ENCODE measurements at places on chromosomes 16 and 17. TPM values are rescaled to one million over a fixed set of nuclear protein-coding genes. Genes with fewer than 3 reads are reported as not detected.

GNG13 gene
- polyA plus RNA-seq: not detected

CEMP1 gene
- polyA plus RNA-seq: 2.9 TPM

NLRC3 gene
- polyA plus RNA-seq: 1.3 TPM

- DNase-seq: no peak
Observed at GRCh38 chr17:21245639-21246084, 7.5 kb downstream of the NATD1 start.

DNA sequence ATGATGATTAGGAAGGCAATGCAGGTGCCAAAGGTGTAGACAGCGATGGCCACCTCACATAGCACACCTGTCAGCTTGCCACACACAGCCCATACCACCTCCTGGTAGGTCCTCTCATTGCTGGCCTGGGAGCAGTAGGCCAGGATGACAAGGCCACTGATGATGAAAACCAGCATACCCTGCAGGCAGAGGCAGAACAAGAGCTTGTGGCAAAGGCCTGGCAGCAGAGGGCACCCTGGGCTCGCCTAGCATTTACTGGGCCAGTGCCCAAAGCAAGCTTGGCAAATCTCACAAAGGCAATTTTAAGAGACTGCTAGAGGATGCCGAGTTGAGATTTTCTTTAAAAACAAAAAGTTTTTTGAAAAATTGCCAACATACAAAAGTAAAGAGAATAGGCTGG is 5.9 kb downstream of the SLC38A7 start:
- no peak for DNase-seq

GRCh38 chr17:63653050-63653449 is 30.8 kb downstream of the MAP3K3 start:
- DNase-seq: no peak

- no peak for DNase-seq
Observed at GRCh38 chr17:59757881-59758385, 50.5 kb downstream of the VMP1 start.

DNA sequence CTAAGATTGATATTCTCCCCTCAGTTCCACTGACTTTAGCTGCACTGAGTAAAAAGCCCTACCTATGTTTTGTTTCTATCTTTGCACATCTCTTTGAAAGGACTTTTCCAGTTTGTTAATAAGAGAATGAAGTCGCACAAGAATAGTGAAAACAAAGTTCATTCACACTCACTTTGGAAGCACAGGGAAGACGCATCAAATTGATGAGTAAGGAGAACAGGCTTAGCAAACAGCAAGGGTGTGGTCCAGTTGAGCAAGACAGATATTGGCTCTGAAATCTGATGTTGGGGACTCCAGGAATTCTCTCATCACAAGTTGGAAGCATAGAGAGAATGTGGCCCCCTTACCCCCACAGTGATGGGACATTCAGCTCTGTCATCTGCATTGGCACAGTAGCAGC is 221.3 kb downstream of the CDH11 start:
- DNase-seq: no peak

DNA sequence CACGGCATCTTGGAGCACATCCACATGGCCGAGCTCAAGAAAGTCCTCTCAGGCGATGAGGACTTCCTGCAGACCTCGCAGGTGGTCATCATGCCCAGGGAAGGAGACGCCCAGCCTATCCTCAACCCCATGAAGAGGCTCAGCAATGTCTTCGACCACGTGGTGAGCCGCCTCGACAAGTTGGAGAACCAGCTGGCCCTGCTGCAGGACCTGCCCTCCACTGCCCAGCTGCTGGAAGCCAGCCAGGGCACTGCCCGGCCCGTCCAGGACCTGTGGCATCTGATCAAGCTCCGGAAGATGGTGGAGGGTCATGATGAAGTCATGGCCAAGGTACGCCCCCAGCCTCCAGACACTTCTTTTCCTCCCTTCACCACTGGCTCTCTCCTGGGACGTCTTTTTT is 440 bp downstream of the C16orf96 start:
- no peak for DNase-seq

All from left renal pelvis (tissue), 4 donors.